Psoas muscle (tissue), 8 donors: ENCODE measurements at places on chromosomes 12 and 14. TPM values are rescaled to one million over a fixed set of nuclear protein-coding genes. Genes with fewer than 3 reads are reported as not detected.

DNA sequence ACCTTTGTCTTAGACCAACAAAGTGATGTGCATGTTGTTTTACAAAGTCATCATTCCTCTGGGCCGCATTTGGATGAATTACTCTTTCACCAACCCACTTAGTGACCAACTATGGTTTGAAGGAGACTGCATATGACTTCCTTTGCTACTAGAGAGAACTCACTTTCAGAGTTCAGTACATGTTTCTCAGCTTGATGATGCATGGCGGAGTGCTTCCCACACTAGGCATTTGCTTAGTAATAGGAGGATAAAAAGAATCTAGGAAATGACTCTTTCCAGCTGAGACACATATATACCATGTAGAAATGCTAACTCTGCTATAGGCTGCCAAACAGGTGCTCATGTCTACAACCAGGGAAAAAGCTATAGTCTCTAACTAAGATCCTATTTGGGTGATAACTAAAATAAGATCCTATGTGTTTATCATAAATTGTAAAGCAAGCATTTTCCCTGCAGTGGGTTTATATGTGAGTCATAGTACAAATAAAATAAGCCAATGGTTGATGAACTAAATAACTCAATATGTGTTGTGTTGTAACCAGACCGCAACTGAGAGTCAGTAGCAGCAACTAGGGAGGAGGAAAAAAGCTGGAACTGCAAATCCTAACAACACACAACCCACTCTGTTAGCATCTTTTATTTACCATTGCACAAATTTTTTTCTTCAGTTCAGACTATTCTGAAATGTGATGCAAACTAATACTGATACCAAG lies 87.2 kb downstream of the TSPAN8 start:
- DNase-seq = no peak

The FOXN4 gene
- total RNA-seq = not detected

DNA sequence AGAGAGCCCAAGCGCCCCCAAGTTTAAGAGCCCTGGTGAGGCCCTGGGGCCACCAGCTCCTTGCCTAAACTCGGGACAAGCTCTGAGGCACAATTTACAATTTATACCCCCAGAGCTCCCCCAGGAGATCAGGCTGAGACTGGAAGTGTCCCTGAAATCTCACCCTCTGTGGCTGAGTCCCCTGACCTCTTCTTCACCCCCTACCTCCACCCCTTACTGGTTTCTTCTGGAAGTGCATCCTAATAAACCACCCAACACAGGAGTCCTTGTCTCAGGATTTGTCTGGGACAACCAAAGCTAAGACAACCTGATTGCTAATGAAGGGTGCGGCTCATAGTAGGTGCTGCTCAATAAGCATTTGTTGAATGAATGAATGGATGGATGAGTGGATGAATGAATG lies 206.4 kb downstream of the BCL11B start:
- no peak for DNase-seq

DNA sequence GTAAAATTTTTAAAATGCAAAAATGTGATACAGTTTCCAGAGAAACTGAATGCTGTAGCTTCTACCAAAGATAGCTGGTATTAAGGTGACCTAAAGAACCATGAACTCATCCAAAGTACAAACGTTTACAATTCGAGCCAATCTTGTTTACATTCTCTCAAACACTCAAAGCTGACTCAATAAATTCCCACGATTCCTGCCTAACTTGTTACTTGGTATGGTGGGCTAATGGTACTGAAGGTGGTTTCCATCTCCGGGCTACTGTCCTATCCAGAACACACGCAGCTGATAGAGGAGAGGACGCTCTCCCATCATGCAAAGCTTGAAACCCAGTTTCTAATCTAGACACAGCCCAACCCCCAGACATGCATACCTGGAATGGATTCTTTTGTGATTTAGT lies 31.5 kb downstream of the RAD9B start:
- no peak for DNase-seq

GRCh38 chr12:72681028-72681427 lies 408.9 kb downstream of the TRHDE start:
- DNase-seq = no peak

- DNase-seq = no peak
Measured at GRCh38 chr12:125399489-125399888, 334.3 kb downstream of the AACS start.

DNA sequence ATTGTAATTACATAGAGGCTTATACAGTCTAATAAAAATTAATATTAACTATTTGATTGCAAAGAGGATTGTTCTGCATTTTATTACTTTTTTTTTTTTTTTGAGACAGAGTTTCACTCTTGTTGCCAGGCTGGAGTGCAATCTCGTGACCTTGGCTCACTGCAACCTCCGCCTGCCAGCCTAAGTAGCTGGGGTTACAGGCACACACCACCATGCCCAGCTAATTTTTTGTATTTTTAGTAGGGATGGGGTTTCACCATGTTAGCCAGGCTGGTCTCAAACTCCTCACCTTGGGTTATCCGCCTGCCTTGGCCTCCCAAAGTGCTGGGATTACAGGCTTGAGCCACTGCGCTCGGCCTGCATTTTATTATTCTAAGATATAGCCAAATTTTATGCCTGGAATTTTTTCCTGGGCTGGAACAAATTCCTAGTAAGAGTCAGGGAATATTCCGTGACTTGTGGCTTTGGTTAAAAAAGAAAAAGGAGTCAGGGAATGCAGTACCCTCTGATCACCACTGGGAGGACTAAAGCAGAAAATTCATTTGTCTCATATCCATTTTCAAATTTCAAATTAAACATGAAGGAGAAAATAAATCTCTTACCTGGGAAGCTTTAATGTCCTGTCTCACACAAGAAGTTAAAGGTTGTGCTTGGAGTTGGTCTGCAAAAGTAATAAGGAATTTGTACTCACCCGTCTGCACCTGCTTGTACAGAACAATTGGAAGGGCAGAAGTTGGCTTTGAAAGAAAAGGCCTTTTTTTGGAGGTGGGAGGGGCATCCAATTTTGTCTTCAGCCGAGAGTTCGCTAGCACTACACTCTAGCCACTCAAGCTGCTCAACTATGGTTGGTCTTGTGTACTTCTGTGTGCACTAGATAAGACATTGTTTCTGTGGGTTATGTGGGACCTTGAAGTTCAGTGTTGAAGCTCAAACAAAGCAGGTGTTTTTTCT lies 8.7 kb downstream of the MARK3 start:
- DNase-seq = no peak

DNA sequence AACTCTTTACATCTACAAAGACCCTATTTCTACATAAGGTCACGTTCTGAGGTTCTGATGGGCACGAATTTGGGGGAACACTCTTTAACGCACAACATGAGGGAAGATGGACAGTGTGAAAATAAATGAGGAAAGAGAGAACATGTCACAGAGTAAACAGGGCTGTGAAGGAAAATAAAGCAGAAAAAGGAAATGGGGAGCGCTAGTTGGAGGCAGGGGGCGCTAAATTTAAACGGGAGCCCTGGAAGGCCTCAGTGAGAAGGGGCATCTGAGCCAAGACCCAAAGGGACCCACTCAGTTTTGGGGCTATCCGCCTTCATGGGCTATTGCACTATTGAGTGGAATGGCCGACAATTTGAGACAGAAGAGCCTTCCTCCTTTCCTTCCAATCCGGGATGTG lies 50.5 kb downstream of the PLXNC1 start:
- no peak for DNase-seq
